Kidney (tissue), 22 donors: ENCODE measurements at places on chromosomes 1 and 21. TPM values are rescaled to one million over a fixed set of nuclear protein-coding genes. Genes with fewer than 3 reads are reported as not detected.

FH gene
- 51.9 TPM for total RNA-seq

C1orf87 gene
- 0.38 TPM for total RNA-seq

C1orf116 gene
- 19.6 TPM for total RNA-seq

IGSF5 gene
- 0.47 TPM for total RNA-seq

OSBPL9 gene
- 76.6 TPM for total RNA-seq

NPR1 gene
- total RNA-seq, result 89.3 TPM

HSPB7 gene
- total RNA-seq, result 29.1 TPM

CELA3A gene
- not detected for total RNA-seq

ESPN gene
- 14.2 TPM for total RNA-seq

COL24A1 gene
- total RNA-seq, result 0.54 TPM

CD1E gene
- 3.5 TPM for total RNA-seq

CASQ1 gene
- total RNA-seq, result 0.57 TPM

KCNQ4 gene
- 1.2 TPM for total RNA-seq

CFAP74 gene
- not detected for total RNA-seq

PRR9 gene
- not detected for total RNA-seq

VPS45 gene
- total RNA-seq, result 41.7 TPM

PTGFR gene
- 3.7 TPM for total RNA-seq

PPIAL4G gene
- total RNA-seq, result 0.35 TPM

PLA2G5 gene
- 0.47 TPM for total RNA-seq

CCDC27 gene
- total RNA-seq, result not detected

NT5C1A gene
- 2.0 TPM for total RNA-seq

CYB5RL gene
- total RNA-seq, result 8.1 TPM

VANGL2 gene
- 8.1 TPM for total RNA-seq

KRTAP20-4 gene
- not detected for total RNA-seq

LY9 gene
- 3.5 TPM for total RNA-seq

PTGER3 gene
- total RNA-seq, result 9.0 TPM

PRAMEF17 gene
- total RNA-seq, result not detected

CHAF1B gene
- 2.5 TPM for total RNA-seq

SYT11 gene
- 16.8 TPM for total RNA-seq

CSF3R gene
- total RNA-seq, result 13.3 TPM
